ENCODE measurements at places on chromosomes 2 and 18. TPM values are rescaled to one million over a fixed set of nuclear protein-coding genes. Genes with fewer than 3 reads are reported as not detected.

NT5DC4 gene
- not detected for total RNA-seq

CYP27A1 gene
- not detected for total RNA-seq

SLC11A1 gene
- total RNA-seq: 0.09 TPM

ARHGAP28 gene
- total RNA-seq: 3.0 TPM

ZC3H15 gene
- 98.8 TPM for total RNA-seq

RSAD2 gene
- total RNA-seq: 0.09 TPM

REEP1 gene
- not detected for total RNA-seq
